Esophagus muscularis mucosa (tissue), 4 donors: ENCODE measurements at places on chromosomes 6 and 20. TPM values are rescaled to one million over a fixed set of nuclear protein-coding genes. Genes with fewer than 3 reads are reported as not detected.

GRCh38 chr6:100880149-100880852 is 828 bp downstream of the ASCC3 start:
- no peak for DNase-seq

GRCh38 chr20:24580855-24581254 is 111.4 kb downstream of the SYNDIG1 start:
- DNase-seq, result no peak

- no peak for DNase-seq
Observed at GRCh38 chr20:59082981-59083380, 40.4 kb upstream of the PRELID3B start.

GRCh38 chr20:47361057-47361915 is 4.8 kb upstream of the ZMYND8 start:
- DNase-seq, result no peak

DNA sequence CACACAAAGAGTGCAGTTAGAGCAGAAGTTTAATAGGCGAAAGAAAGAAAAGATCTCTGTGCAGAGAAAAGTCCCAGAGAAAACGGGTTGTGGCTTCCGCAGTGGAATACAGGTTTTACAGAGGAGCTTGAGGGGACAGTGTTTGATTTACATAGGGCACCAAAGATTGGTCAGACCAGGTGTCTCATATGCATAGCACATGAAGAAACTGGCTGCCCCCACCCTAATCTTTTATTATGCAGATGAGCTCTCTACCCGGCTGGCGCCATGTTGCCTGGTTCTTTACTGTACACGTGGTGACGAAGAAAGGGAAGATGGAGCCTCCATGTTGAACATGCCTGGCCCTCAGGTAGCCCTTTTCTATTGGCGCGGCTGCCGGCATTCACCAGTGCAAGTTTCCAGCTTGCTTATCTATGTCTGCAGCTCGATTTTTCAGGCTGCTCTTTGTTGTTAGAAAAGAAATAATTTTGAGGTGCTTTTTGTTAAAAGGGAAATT is 47.4 kb downstream of the SLC35B3 start:
- no peak for DNase-seq

GRCh38 chr20:55086421-55086820 is 611.0 kb downstream of the DOK5 start:
- DNase-seq, result no peak

GRCh38 chr20:25233016-25233772 is 14.7 kb upstream of the PYGB start:
- DNase-seq, result no peak

GRCh38 chr20:48298851-48299484 is 513.7 kb upstream of the SULF2 start:
- no peak for DNase-seq

DNA sequence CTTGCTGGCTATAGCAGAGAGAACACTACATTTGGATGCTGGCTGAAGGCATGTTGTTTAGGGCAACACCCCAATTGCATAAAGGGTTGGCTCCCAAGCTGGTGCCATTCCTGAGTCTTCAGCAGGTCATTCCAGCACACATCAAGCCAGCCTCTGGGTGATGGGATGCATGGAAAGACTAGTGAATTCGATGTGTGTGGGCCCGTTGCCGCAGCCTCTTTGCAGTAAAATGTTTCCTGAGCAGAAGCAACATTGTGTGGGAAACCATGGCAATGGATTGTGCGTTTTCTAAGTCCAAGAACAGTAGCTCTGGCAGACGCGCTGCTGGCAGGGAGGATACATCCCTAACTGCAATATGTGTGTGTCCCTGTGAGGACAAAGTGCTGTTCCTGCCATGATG is 142.4 kb upstream of the SLC24A3 start:
- peak; percentile 86 for DNase-seq

GRCh38 chr6:144123421-144123820 is 26.9 kb upstream of the STX11 start:
- DNase-seq, result no peak

GRCh38 chr6:38092964-38093363 is 273.4 kb downstream of the ZFAND3 start:
- no peak for DNase-seq

GRCh38 chr20:24598346-24598745 is 128.9 kb downstream of the SYNDIG1 start:
- DNase-seq, result no peak

The GRM1 gene
- not detected for total RNA-seq

The TAF8 gene
- 35.2 TPM for total RNA-seq

The LGSN gene
- total RNA-seq, result not detected

The PTCRA gene
- total RNA-seq, result not detected

The PROKR2 gene
- total RNA-seq, result not detected
